ENCODE measurements at places on chromosomes 1 and 21.

DNA sequence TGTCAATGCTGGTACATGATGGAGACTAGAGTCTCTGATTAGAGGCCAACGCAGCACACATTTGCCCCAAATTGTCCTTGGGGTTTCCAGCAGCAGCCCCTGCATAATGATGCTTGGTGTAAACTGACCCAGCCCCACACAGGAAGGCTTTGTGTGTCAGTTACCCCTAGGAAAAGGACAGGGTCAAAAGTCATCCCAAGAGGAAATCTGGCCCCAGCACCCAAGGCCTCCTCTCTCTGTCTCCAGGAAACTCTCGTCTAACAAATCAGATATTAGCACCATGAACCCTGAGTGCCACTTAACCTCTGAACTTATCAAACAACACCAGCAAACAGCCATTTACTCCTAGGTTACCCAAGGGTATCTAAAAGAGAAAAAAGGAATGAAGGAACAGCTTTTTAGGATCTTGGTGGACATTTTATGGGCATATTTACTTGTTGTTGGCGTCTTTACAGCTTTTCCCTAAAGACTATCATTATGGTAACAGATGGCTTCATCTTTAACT, 84.5 kb downstream of the PSMG1 start:
- no peaks in the 10 kb centered on the region for H3K4me1 ChIP-seq
- no peak for DNase-seq
- no peaks in the 10 kb centered on the region for H3K36me3 ChIP-seq
- H3K4me3 ChIP-seq = no peak overlapping the region
- H3K27ac ChIP-seq = no peak overlapping the region

DNA sequence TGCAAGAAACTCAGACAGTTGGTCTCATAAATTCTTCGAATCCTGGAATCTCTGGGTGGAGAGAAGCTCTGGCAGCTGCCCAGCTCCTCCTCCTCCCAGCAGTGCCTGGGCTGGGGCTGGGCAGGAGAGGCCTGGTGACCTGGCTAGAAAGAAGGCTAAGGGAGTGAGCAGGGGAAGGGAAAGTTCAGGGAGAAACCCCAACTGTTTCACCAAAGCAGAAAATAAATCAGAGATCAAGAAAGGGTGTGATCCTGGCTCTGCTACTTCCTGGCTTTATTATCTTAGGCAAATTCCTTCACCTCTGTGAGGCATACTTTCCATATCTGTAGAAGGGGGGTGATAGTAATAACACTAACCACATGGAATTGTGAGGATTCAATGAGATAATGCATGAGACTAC, 8.8 kb upstream of the COL16A1 start:
- DNase-seq = peak; percentile 96
- H3K27me3 ChIP-seq = no peaks in the 10 kb centered on the region
- no peak overlapping the region for H3K4me3 ChIP-seq
- peaks cover 65% of the 10 kb centered on the region for H3K4me1 ChIP-seq
- no peaks in the 10 kb centered on the region for H3K36me3 ChIP-seq
- peak overlapping the region; percentile 86 for H3K27ac ChIP-seq

- H3K36me3 ChIP-seq = no peaks in the 10 kb centered on the region
- H3K4me3 ChIP-seq = no peak overlapping the region
- H3K4me1 ChIP-seq = no peaks in the 10 kb centered on the region
- DNase-seq = no peak
- no peaks in the 10 kb centered on the region for H3K27me3 ChIP-seq
- no peak overlapping the region for H3K27ac ChIP-seq
These were observed 302.4 kb downstream of the PTGER3 start for GRCh38 chr1:70745199-70745598.

- no peaks in the 10 kb centered on the region for H3K4me1 ChIP-seq
- no peak overlapping the region for H3K27ac ChIP-seq
- no peaks in the 10 kb centered on the region for H3K36me3 ChIP-seq
- H3K4me3 ChIP-seq = no peak overlapping the region
- DNase-seq = no peak
- H3K27me3 ChIP-seq = no peaks in the 10 kb centered on the region
These were observed 55.1 kb upstream of the CR2 start for GRCh38 chr1:207398986-207399385.

DNA sequence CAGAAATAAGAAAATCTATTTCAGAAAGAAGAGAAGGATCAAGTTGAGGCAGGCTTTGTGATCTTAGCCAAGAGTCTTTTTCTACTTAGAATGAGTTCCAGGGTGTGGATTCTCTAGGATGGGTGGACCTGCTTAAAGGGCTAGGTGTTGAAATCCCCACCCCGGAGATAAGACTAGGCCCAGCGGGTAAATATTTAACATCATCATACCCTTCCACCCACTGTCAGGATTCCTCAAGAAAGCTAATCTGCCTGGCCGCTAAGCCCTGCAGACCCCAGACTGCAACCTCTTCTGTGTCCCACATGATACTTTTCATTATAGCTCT, 5.8 kb downstream of the IGSF9 start:
- H3K4me1 ChIP-seq = peaks cover under 1% of the 10 kb centered on the region
- H3K4me3 ChIP-seq = no peak overlapping the region
- DNase-seq = no peak
- peaks cover 13% of the 10 kb centered on the region for H3K27me3 ChIP-seq
- H3K27ac ChIP-seq = no peak overlapping the region
- no peaks in the 10 kb centered on the region for H3K36me3 ChIP-seq

GRCh38 chr21:16811011-16811410, 701.8 kb upstream of the CXADR start:
- H3K27ac ChIP-seq = no peak overlapping the region
- H3K4me1 ChIP-seq = no peaks in the 10 kb centered on the region

GRCh38 chr1:223771814-223772770, 59.8 kb downstream of the CAPN2 start:
- H3K36me3 ChIP-seq = peaks cover 55% of the 10 kb centered on the region
- peaks cover 54% of the 10 kb centered on the region for H3K4me1 ChIP-seq
- peak; percentile 93 for DNase-seq
- H3K4me3 ChIP-seq = peak overlapping the region; percentile 5
- H3K27ac ChIP-seq = peak overlapping the region; percentile 95

GRCh38 chr1:1439546-1440261, 4.2 kb downstream of the VWA1 start:
- H3K27me3 ChIP-seq = no peaks in the 10 kb centered on the region
- no peak for DNase-seq
- no peaks in the 10 kb centered on the region for H3K36me3 ChIP-seq
- H3K27ac ChIP-seq = no peak overlapping the region

- no peaks in the 10 kb centered on the region for H3K27me3 ChIP-seq
- no peaks in the 10 kb centered on the region for H3K36me3 ChIP-seq
- H3K27ac ChIP-seq = no peak overlapping the region
- H3K4me3 ChIP-seq = no peak overlapping the region
- no peaks in the 10 kb centered on the region for H3K4me1 ChIP-seq
- DNase-seq = no peak
These were observed 110.7 kb downstream of the RYR2 start for GRCh38 chr1:237152506-237153335.

GRCh38 chr1:23916209-23917131, 3.3 kb upstream of the CNR2 start:
- H3K4me1 ChIP-seq = no peaks in the 10 kb centered on the region
- no peaks in the 10 kb centered on the region for H3K36me3 ChIP-seq
- no peaks in the 10 kb centered on the region for H3K27me3 ChIP-seq
- no peak overlapping the region for H3K4me3 ChIP-seq
- DNase-seq = peak; percentile 38

GRCh38 chr1:61318319-61319125, 236.2 kb downstream of the NFIA start:
- no peak overlapping the region for H3K4me3 ChIP-seq
- H3K27ac ChIP-seq = no peak overlapping the region
- H3K27me3 ChIP-seq = peaks cover 25% of the 10 kb centered on the region
- no peaks in the 10 kb centered on the region for H3K4me1 ChIP-seq
- DNase-seq = peak; percentile 66

GRCh38 chr1:152996633-152997400, 4.7 kb upstream of the SPRR3 start:
- no peaks in the 10 kb centered on the region for H3K4me1 ChIP-seq
- no peaks in the 10 kb centered on the region for H3K27me3 ChIP-seq
- H3K4me3 ChIP-seq = no peak overlapping the region
- DNase-seq = no peak
- no peak overlapping the region for H3K27ac ChIP-seq

GRCh38 chr1:200343874-200344273, 66.0 kb downstream of the ZNF281 start:
- no peak for DNase-seq
- no peaks in the 10 kb centered on the region for H3K27me3 ChIP-seq
- H3K27ac ChIP-seq = no peak overlapping the region
- no peak overlapping the region for H3K4me3 ChIP-seq
- H3K4me1 ChIP-seq = peaks cover 3% of the 10 kb centered on the region
- no peaks in the 10 kb centered on the region for H3K36me3 ChIP-seq

GRCh38 chr1:65393347-65393746, 27.1 kb upstream of the LEPR start:
- no peak overlapping the region for H3K4me3 ChIP-seq
- H3K27ac ChIP-seq = no peak overlapping the region
- H3K27me3 ChIP-seq = no peaks in the 10 kb centered on the region
- H3K36me3 ChIP-seq = no peaks in the 10 kb centered on the region
- DNase-seq = peak; percentile 32
- H3K4me1 ChIP-seq = no peaks in the 10 kb centered on the region

DNA sequence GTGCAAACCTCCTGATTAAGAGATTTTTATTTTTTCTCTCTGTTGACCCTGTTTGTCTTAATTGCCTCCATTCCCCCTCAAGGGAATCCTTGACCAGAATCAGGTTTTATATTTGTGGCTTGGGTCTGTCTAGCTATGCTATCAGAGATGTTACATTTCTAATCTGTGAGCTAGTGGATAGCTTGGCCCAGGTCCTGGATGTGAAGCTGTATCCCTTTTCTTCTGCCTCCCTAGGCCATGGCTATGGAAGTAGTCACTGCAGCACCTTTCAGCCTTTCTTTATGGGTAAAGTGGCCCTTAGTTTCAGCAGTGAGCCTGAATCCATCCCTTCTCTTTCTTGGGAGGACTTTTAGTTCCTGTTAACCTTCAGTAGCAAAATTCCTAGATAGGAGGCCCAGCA, 17.0 kb upstream of the ANGEL2 start:
- H3K4me3 ChIP-seq = no peak overlapping the region
- no peaks in the 10 kb centered on the region for H3K4me1 ChIP-seq
- H3K36me3 ChIP-seq = no peaks in the 10 kb centered on the region
- DNase-seq = no peak

DNA sequence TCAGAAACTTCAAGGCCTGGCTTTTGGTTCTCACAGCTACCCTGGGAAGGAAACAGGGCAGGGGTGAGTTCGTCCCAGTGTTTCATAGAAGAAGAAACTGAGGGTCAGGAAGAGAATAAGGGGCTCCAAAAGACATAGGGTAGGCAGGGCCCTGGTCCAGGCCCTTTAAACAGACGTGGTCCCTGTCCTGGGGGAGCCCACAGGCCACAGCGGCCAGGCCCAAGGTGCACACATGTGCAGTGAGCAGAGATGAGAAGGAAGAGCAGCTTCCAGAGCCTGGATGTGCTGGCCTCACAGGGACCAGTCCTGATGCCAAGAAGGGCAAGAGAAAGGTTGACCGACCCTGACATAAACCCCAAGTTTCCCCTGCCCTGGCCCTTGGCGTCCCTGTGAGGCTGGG, 295.4 kb upstream of the VAMP3 start:
- no peak overlapping the region for H3K4me3 ChIP-seq
- H3K36me3 ChIP-seq = no peaks in the 10 kb centered on the region
- H3K27me3 ChIP-seq = no peaks in the 10 kb centered on the region
- DNase-seq = no peak
- peaks cover 26% of the 10 kb centered on the region for H3K4me1 ChIP-seq
- no peak overlapping the region for H3K27ac ChIP-seq

DNA sequence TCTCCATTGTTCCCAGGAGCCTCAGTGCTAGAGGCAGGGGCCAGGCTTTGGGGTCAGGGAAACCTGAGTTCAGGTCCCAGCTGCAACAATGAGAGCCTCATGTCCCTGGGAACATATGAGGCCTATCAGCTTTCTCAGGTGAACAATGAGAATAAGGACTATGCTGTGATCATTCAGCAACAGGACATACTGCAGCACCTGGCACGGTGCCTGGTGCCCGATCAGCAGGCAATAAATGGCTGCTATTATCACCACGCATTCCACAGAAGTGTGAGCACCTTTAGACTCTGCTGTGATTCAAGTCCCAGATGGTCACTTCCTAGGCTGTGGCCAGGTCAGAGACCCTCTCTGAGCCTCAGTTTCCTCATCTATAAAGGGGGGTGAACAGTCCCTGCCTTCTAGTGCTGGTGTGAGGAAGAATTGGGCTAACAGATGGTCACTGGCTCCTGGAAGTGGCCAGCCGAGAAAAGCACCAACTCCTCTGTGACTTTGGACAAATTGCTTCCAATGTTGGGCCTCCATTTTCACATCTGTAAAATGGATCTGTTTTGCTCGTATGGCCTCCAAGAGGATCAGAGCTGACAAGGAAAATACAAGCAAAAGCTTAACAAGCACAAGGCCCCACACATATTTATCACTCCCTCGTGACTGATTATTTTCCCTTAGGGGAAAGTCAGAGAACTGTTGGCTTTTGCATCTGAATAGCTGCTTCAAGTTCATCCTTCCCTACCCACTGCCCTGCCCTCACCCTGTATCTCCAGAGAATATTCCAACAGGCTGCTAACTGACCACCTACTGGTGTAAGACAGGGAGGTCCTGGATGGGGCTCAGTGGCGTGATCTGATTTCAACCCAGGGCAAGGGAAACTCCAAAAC, 1.1 kb downstream of the SLC5A9 start:
- H3K36me3 ChIP-seq = no peaks in the 10 kb centered on the region
- H3K4me1 ChIP-seq = no peaks in the 10 kb centered on the region
- H3K4me3 ChIP-seq = no peak overlapping the region
- no peaks in the 10 kb centered on the region for H3K27me3 ChIP-seq

- H3K27ac ChIP-seq = no peak overlapping the region
- H3K4me3 ChIP-seq = no peak overlapping the region
- H3K27me3 ChIP-seq = no peaks in the 10 kb centered on the region
These were observed 61.8 kb downstream of the ITPKB start for GRCh38 chr1:226677027-226678020.

DNA sequence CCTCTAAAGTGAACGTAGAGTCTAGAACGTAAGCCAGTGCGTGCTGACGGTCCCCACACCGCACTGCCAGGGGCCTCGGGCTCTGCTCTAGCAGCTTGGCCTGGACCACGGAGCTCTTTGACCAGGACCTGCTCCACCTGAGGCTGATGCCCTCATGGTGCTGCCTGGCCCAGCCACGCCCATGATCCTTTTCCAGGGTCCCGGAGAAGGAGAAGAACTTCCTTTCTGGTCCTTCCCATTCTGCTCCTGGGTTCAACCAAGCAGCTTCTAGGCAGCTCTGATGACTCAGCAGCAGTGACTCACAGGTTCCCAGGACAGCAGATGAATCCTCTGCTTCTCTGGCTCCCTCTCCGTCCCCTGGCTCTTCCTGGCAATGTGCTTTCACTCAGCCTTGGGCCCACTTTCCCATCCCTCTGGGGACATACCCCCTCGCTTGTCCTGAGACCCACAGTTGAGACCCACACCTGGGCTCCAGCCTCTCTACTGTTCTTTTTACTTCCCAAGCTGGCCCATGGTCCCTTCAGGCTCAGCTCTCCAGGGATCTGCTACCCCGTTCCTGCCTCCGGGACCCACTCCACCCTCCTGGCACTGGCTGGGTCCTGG, 246.3 kb upstream of the RAB4A start:
- peak; percentile 76 for DNase-seq
- H3K27me3 ChIP-seq = no peaks in the 10 kb centered on the region
- H3K27ac ChIP-seq = no peak overlapping the region
- H3K36me3 ChIP-seq = no peaks in the 10 kb centered on the region
